Activated T-helper 1 cell treated with anti-CD3 and anti-CD28 coated beads, Interleukin-12 subunit alpha, Interleukin-12 subunit beta, Interleukin-2, Interleukin-4 antibody, amounts not matched to agents 30 ng/mL and 10 ng/mL and 1 ng/mL, durations not matched to agents 14 hours and 24 hours and 36 hours (primary cell): ENCODE measurements at places on chromosomes 1 and 21.

DNA sequence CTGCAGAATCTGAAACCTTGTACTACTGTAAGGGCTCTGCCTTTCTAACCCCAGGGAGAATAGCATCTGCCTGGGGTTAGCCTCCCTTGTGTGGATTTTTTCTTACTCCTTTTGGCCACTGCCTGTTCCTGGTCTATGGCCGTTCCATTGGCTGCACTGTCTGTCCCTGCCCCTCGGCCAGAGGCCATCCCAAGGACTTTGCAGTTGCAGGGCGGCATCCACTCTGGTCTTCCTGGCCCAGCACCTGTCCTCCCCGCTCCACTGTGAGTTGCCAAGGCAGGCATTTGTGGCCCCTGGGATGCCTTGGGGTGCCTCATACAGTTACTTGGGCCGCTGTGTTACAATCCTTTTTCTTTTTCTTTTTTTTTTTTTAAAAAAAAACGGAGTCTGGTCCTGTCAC is 45.8 kb downstream of the PDE9A start:
- DNase-seq: no peak

DNA sequence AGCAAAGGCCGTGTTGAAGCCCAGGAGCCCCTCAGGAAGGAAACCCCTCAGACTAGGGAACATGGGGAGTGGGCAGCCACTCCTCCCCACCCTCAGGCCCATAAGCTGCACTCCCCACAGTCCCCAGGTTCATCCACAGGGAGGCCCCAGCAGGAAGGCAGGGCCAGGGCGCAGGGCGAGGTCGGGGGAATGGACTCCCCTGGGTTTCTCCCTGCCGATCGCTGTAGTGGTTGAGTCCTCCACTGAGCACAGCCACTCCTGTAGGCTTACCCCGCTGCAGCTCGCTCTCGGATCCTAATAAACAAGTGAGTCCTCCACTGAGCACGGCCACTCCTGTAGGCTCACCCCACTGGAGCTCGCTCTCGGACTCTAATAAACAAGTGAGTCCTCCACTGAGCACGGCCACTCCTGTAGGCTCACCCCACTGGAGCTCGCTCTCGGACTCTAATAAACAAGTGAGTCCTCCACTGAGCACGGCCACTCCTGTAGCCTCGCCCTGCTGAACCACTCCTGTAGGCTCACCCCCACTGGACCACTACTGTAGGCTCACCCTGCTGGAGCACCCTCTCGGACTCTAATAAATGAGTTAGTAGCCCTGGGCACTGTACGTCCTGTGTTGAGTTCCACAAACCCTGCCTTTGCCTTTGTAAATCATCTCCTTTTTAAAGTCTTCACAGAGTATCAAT is 16.2 kb upstream of the COL18A1 start:
- DNase-seq: no peak

GRCh38 chr1:168833362-168833761 is 104.4 kb upstream of the DPT start:
- DNase-seq: no peak

GRCh38 chr1:28966617-28967016 is 52.2 kb downstream of the EPB41 start:
- DNase-seq: no peak

- DNase-seq: no peak
Observed at GRCh38 chr21:46051379-46051770, 46.5 kb upstream of the COL6A2 start.

- no peak for DNase-seq
Observed at GRCh38 chr1:58465825-58466629, 80.5 kb downstream of the OMA1 start.

DNA sequence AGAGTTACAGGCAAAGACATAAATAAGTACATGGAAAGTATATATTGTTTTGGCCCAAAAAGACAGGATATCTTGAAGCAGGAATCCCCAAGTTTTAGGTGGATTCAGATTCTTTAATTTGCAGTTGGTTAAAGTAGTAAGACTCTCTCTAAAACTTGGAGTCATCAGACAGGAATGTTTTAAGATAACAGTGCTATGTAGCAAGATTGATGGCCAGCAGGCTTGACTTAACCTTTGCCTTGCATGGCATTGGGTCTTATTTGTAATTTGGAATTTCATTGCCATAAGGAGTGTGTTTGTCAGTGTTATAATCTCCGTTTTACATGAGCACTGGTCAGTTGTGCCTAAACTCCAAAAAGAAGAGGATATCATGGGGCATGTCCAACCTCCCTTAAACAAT is 727.6 kb upstream of the CHRM3 start:
- DNase-seq: no peak

DNA sequence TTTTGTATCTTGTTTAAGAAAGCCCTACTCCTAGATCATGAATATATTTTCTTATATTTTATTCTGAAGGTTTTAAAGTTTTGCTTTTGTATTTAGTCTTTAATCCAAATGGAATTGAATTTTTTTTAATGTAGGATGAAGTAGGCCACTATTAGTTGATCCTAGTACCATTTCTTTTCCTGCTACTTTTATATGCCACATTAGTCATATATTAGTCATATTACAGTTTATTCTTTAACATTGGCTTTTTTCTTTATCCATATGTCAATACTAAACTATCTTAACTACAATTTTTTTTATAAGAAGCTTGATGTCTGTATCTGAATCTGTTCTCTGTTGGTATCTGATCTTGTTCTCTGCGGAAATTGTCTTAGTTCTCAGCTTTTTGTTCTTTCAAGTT is 48.8 kb downstream of the MAN1A2 start:
- no peak for DNase-seq
